ENCODE measurements at places on chromosomes 5 and 9.

- no peak for DNase-seq
These were observed 265.4 kb downstream of the DTWD2 start for GRCh38 chr5:118723021-118723338.

DNA sequence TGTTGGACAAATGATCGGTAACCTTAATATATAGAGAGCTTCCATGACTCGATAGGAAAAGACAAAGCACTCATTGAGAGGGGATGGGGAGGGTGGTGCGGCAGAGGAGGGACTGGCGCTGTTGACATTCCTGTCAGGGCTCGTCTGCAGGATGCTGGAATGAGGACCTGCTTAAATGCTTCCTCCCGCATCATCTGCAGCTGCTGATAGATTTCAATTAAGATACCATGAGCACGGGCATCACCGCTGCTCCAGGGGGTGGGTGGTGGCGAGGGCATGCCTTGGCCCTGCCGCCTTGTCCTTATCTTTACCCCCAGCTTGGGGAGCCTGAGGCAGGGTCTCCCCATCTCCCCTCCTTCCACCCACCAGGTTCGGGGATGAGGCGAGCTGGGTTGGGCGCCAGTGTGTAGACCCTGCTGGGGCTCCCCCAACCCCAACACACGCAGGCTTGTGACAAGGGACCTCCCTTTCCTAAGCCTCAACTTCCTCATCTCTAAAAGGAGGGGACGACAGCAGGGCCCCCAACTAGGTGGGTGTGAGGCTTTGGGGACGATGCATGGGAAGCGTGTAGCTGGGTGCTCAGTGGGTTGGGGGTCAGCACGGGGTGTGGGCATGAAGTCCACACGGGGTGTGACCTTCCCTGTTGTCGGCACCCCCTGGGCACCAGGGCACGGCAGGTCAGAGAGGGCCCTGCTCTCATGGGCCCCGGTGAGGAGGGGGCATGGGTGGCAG is 11.7 kb upstream of the QRFP start:
- no peak for DNase-seq

GRCh38 chr5:135024956-135025729 is 8.9 kb downstream of the PITX1 start:
- DNase-seq, result no peak

DNA sequence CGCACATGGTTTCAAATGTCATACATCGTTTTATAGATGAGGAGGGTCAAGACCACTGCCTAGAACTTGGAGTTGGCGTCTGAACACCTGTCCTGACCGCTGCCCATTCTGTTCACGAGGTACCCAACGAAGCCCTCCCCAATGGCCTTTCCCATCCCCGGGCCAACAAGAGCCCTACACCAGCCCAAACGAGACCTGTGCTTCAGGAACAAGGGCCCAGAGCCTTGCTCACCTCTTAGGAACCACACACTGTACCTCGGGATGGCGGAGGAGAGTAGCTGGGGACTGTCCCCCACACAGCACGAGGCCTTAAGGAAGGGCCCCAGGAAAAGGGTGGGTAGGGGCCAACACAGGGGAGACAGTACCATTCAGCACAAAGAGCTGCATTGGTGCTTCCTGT is 3.0 kb downstream of the SURF6 start:
- DNase-seq, result no peak
